IPS-NIHi11 (cell line): ENCODE measurements at places on chromosomes 4 and X.

DNA sequence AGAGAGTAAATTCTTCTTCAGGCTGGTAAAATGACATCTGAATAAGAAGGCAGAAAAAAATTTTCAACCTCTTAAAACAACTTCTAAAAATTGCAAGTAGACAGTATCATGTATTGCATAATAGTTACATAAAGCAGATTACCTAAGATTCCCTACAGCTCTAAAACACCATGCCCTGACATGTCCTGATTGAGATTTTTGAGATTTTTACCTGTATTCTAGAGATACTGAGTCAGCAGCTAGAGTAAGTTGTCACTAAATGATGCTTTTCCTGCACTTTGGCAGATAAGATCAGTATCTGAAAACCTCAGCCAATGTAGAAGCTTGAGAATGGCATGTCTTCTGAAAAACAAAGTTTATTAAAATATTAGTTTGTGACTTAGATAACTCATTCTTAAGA, 713.6 kb downstream of the CCSER1 start:
- no peak for DNase-seq

GRCh38 chr4:2881431-2881830, 37.8 kb downstream of the ADD1 start:
- DNase-seq, result no peak

DNA sequence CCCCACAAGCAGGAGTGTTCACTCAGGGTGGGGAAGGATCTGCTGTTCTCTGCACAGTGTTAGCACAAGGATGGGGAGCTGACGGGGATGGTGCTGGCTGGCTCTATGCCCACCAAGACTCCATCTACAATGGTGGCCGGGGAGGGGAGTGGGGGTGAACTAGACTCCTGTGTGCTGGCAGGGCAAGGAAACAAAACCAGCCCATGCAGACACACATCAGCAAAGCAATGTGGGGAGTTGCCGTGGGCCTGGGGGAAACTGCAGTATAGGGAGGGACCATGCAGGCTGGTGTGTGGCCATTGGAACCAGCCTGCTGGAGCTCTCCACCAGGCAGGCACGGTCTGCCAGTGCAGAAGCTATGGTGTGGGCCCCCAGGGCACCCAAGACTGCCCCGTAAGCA, 195.1 kb downstream of the PWWP3B start:
- DNase-seq, result no peak

GRCh38 chr4:88143504-88143903, 14.9 kb downstream of the ABCG2 start:
- DNase-seq, result no peak

- peak; percentile 44 for DNase-seq
These were observed 21.6 kb downstream of the PCDH18 start for GRCh38 chr4:137510557-137511265.

GRCh38 chr4:74944354-74944793, 11.5 kb downstream of the PARM1 start:
- no peak for DNase-seq

GRCh38 chrX:53584891-53585290, 101.6 kb downstream of the HUWE1 start:
- DNase-seq, result no peak

- no peak for DNase-seq
These were observed 1253.8 kb downstream of the C4orf33 start for GRCh38 chr4:130349745-130350144.

- DNase-seq, result peak; percentile 90
These were observed at the start of gene CYP4V2 for GRCh38 chr4:186191200-186192065. Gene CYP4V2, plus strand, starts transcription at chr4:186191567. Its CDS starts 257 bp downstream, at chr4:186191824.

GRCh38 chrX:104270212-104270611, 15.5 kb upstream of the ESX1 start:
- DNase-seq, result peak; percentile 19

DNA sequence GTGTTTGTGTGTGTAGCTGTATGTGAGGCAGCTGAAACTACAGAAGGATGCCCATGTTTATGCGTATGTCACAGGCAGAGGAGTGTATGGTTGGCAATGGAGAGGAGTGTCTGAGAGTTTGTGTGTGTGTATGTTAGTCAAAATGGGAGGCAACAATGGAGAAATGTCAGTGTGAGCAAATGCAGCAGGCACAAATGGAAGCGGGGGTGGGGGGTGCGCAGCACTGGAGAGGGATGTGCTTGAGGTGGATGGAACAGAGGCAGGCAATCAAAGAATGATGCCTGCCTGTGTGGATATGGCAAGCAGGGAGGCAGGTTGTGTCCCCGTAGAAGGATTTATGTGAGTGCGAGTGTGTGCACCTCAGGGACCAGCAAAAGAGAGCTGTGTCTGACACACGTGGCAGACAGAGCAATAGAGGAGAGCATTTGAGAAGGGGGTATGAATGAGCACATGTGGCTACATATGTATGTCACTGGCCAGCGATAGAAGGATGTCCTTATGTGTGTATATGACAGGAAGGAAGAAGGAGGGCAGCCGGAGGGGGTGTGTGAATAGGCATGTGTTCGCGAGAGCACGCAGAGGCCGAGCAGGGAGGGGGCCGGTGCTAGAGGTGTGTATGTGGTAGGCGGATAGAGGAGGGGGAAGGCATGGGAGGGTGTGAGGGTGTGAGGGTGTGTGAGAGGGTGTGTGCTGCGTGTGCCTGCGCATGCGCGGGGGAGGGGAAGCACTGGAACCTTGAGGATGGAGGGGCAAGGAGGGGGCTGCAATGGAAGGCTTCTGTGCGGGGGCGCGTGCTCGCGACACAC, 1.1 kb downstream of the PJA1 start:
- DNase-seq, result peak; percentile 54

- no peak for DNase-seq
These were observed 954.1 kb upstream of the INTU start for GRCh38 chr4:126678618-126679017.

DNA sequence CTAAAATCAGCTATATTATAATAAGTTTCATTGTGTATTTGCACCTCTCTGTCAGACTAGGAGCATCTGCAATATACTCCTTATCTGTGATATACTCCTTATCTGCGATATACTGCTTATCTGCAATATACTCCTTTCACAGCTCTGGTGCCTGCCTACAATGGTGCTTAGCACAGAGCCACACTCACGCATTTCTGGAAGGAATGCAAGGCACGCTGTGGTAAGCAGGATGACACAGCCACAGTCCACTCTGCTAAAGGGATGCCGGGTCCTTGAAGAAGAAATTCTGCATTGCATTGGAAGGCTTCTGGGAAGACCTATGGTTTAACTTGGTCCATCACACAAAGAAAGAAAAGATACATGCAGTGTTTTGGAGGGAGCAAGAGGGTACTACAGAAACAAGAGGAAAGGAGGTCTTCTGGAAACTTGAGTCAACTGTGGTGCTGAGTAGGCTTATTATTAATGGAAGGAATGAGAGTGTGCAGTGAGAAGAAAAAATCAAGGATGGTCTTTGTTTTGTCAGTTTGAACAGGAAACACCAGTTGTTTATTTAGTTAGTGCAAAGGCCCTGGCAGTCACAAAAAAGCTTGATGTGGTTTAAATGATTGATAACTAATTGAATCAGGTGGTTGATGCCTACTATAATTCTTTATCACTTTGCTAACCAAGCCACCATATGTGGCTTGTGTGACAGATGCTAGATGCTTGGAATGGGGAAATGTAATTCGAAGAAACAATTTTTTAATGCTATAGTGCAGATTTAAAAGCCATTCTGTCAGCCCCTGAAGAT, 342.3 kb downstream of the GRXCR1 start:
- DNase-seq, result no peak

DNA sequence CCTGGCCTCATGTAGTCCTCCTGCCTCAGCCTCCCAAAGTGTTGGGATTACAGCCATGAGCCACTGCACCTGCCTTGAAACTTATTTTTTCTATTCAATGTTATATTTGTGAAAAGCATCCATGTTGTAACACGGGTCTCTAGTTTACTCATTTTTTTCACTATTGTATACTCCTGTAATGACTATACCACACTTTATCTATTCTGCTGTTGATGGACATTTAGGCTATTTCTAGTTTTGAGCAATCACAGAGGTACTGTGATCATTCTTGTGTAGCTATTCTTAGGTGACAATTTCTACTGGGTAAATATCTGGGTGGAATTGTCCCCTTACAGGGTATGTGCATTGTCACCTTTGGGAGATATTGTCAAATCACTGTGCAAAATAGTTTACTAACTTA, 3.6 kb downstream of the DRP2 start:
- DNase-seq, result no peak

GRCh38 chrX:26442340-26442739, 226.4 kb downstream of the MAGEB5 start:
- peak; percentile 6 for DNase-seq

DNA sequence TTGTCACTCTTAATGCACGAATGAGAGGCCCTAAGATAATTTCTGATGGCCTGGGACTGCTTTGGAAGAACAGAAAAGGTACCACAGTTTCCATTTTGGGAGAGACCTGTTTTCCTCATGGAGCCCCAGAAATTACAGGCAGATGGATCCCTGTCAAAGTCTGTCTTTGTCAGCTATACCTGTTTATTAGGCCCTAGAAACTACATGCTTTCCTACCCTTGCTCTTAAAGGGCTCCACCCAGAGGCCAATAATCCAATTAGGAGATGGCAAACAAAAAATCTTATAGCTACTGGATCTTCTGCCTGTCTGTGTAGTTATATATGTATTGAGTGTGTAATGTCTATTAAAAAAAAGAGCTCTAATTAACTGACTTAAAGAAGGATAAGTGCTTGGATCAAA, 141.3 kb downstream of the NR3C2 start:
- no peak for DNase-seq
